ENCODE measurements at places on chromosomes 3 and 15. TPM values are rescaled to one million over a fixed set of nuclear protein-coding genes. Genes with fewer than 3 reads are reported as not detected.

Gene CPB1
- not detected for total RNA-seq

Gene XXYLT1
- 5.9 TPM for total RNA-seq

Gene ATP13A4
- total RNA-seq: not detected

Gene CXCR6
- 0.32 TPM for total RNA-seq

Gene CSPG5
- 0.32 TPM for total RNA-seq

Gene NTRK3
- total RNA-seq: 3.7 TPM

Gene TADA3
- total RNA-seq: 50.1 TPM

Gene RIOX2
- 14.2 TPM for total RNA-seq

Gene UBR1
- total RNA-seq: 34.6 TPM
